Stimulated activated CD8-positive, alpha-beta memory T cell treated with anti-CD3 and anti-CD28 coated beads, Interleukin-7, amount 100 ng/mL, for 48 hours (primary cell): ENCODE measurements at places on chromosomes 1 and 21.

DNA sequence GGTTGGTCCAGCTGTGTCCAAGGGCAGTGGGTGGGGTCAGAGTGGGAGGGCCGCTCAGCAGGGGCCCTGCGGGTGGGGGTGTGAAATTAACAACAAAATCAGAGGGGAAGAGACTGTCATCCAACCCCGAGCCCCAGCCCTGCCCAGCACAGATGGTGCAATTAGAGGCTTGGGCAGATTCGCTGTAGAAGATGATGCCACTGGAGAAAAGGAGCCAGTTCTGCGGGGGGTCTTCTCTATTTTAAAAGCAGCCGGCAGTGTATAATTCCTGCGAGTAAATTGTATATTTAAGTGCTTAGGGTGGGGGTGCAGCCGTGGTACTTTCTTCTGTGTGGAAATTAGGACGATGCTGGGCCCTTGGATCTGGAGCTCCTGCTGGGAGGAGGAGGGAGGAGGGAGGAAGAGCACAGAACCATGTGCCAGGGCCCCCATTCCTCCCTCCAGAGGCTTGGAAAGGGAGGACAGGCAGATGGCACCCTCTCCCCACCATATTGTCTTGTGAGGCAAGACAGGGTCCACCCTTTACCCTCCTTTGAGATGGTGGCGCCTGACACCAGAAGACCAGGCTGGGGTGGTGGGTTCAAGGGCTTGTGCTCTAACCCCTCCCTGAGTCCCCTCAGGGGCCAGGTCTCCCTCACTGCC, 89.2 kb downstream of the ACTL8 start:
- no peak for DNase-seq

DNA sequence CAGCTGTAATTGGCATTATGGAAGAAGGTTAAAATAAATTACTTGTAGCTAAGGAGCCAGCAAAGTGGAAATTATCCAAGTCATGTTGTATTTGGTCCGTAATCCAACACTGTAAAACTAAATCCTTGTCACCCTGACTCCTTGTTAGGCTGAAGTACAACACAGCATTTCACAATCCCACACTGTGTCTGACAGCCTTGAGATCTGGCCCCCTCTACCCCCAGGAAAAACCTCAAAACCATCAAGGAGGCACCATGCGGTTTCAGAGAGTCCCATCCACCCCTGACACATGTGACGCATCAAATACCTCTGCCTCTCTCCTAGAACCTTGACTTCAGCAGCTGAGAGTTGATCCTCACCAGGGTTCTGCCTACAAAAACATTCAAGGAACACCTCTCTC, 41.0 kb downstream of the LMX1A start:
- DNase-seq, result no peak

- DNase-seq, result peak; percentile 17
These were observed 34.3 kb upstream of the PPP1R15B start for GRCh38 chr1:204445860-204446412.

DNA sequence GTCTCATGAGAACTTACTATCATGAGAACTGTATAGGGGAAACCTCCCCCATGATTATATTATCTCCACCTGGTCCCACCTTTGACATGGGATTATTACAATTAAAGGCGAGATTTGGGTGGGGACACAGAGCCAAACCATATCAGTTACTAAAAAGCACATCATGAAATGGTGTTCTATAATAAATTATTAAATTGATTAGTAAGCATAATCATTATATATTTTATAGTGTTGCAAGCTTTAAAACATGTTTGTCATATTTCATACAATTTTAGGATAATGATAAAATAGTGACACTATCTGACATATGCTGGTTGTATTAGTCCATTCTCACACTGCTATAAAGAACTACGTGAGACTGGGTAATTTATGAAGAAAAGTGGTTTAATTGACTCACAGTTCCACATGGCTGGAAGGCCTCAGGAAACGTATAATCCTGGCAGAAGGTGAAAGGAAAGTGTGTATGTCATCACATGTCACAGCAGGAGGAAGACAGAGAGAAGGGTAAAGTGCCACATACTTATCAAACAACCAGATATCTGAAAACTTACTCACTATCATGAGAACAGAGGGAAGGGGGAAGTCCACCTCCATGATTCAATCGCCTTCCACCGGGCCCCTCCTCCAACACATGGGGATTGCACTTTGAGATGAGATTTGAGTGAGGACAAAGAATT, 539.2 kb upstream of the OLFM3 start:
- DNase-seq, result no peak

- no peak for DNase-seq
These were observed 299.1 kb upstream of the ADAMTS5 start for GRCh38 chr21:27265949-27266348.

DNA sequence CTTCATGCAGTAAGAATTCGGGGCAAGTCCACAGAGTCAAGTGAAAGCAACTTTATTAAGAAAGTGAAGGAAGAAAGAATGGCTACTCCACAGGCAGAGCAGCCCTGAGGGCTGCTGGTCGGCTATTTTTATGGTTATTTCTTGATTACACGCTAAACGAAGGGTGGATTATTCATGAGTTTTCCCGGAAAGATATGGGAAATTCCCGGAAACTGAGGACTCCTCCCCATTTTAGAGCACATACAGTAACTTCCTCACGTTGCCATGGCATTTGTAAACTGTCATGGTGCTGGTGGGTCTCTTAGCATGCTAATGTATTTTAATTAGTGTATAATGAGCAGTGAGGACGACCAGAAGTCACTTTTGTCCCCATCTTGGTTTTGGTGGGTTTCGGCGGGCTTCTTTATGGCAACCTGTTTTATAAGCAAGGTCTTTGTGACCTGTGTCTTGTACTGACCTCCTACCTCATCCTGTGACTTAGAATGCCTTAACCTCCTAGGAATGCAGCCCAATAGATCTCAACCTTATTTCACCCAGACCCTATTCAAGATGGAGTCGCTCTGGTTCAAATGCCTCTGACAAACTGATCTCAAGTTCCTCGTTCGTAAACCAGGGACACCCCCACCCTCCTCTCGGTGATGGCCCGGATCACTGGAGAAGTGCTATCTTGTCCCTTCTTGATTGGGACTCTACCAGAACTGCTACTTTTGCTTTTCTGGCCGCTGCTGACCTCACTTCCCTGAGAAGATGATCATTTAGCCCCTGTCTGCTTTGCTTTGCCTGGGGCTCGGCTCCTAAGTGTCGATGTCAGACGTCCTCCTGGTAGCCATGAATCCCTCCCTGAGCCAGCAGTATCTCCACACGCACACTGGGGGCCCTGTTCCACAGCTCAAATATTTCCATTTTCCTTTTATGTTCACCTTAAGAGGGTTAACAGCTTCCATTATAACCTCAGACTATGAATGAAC, 48.8 kb downstream of the CLSTN1 start:
- no peak for DNase-seq
